ENCODE measurements at places on chromosomes 5 and 9.

- no peak for DNase-seq
Observed at GRCh38 chr5:4294878-4295277, 699.2 kb downstream of the IRX1 start.

GRCh38 chr5:102666164-102666946 lies 88.8 kb upstream of the PAM start:
- DNase-seq: no peak

DNA sequence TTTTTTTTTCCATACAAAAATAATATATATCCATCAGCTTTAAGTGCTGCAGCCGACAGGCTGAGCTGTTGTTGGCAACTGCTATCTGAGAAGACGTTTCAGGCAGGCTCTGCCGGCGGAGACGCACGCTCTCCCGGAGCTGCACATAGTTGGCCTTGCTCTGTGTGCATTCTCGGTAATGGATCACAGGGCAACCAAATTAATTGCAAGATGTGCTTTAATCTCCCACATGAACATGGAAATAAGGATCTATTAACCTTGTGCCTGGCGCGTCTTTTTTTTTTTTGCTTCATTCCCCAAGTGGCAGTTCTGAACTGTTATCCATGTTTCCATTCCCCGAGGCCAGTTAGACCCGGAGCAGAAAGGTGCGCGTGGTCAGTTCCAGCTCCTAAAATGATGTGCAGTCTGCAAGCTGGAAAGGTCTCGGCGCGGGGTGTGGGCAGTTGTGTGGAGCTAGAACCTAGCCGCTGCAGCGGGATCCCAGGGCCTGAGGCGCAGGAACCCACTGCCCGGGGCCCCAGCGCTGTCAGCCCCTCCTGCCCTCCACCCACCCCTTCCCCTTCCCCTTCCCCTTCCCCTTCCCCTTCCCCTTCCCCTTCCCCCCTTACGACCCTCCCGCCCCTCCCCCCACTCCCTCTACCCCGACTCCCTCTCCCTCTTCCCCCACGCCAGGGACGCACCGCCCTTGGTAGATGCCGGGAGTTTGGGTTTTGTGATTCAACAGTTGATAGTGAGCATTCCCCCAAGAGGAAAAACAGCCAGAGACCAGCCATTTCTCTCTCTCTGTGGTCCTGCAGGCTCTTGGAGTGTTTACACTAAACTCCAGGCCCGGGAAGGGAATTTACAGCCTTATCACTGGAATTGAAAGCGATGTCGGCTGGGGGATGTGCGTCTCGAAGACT lies 137.8 kb downstream of the CEP120 start:
- DNase-seq: no peak

GRCh38 chr5:159650803-159651202 lies 265.5 kb upstream of the ADRA1B start:
- DNase-seq: no peak

GRCh38 chr5:81630684-81631083 lies 120.2 kb downstream of the SSBP2 start:
- DNase-seq: no peak

DNA sequence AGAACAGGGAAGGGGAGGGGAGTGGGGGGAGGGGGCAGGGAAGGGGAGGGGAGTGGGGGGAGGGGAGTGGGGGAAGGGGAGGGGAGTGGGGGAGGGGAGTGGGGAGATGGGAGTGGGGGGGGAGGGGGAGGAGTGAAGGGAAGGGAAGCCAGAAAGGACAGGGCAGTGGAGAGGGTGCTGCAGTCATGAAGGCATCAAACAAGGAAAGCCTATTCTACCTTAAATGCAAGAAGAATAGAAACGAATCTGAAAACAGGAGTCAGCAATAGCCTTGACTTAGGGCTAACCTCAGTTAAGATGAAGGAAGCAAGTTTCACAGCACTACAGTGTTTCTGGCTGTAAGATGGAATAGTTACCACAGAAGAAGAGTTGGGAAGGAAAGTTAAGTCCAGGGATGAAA lies 59.5 kb downstream of the CAMSAP1 start:
- no peak for DNase-seq

GRCh38 chr5:14902826-14903560 lies 31.4 kb upstream of the ANKH start:
- DNase-seq: no peak

- DNase-seq: no peak
Observed at GRCh38 chr5:29697785-29698414, 1495.6 kb upstream of the CDH6 start.
